ENCODE measurements at places on chromosomes 7 and 10. TPM values are rescaled to one million over a fixed set of nuclear protein-coding genes. Genes with fewer than 3 reads are reported as not detected.

PILRA gene
- not detected for total RNA-seq

LDB3 gene
- 0.12 TPM for total RNA-seq

PDE6C gene
- not detected for total RNA-seq

PLA2G12B gene
- not detected for total RNA-seq

SUN3 gene
- total RNA-seq: not detected

ATOH7 gene
- not detected for total RNA-seq

ADAMTS14 gene
- 3.7 TPM for total RNA-seq

TCTN3 gene
- total RNA-seq: 30.1 TPM

MYOF gene
- 316 TPM for total RNA-seq

NOBOX gene
- not detected for total RNA-seq

NOS3 gene
- 3.7 TPM for total RNA-seq

AHR gene
- total RNA-seq: 606 TPM

SEMA3A gene
- total RNA-seq: 42.3 TPM

AKR1C2 gene
- 71.3 TPM for total RNA-seq

SLC39A12 gene
- not detected for total RNA-seq

Measured in aortic smooth muscle cell (primary cell).